ENCODE measurements at places on chromosomes 2 and 18.

DNA sequence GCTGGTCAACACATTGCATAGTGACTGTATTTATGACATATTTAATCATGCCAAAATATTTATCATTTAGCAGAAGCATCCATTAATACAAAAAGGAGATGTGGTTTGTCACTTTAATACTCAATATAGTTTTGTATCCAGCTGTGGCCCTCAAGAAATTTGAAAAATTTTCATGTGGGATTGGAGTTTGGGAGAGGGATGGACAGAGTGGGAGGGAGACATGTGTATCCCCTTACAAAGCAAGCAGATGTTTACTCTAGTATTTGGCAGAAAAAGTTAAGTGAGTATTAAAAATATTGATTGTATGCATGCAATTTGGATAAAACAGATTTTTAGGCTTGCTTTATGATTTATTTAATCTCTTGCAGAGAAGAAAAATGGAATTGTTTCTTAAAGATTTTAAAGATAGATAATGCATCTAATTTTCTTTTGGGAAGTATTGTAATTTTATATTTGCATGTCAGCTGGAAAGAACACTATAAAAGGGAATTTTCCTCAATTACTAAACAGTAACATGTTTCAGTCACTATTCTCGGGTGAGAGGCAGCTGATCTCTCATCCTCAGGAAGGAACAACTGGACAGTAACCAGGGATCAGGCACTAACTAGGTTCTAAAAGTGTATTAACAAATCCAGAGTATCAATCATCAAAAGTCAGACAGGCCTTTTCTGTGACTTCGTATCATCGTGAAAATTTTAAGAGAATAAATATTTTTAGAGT lies 1184.7 kb upstream of the NXPH2 start:
- no peak for DNase-seq

DNA sequence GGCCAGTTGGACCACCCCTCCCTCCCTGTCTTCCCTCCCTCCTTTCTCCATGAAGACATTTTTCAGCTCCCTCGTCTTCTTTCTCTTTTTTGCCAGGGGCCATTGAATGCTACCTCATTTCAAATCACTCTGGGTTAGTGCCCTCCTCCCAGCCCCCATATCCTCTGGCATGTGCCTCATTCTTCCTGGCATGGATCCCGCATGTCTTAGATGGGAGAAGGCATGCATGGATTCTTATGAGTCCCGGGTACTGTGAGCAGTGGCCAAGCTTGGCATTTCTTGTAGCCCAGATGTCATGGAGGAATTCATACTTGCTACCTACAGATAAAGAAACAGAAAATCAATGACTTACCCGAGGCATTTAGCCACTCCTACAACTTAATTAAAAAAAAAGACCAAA lies 9.0 kb upstream of the HAAO start:
- DNase-seq: no peak

DNA sequence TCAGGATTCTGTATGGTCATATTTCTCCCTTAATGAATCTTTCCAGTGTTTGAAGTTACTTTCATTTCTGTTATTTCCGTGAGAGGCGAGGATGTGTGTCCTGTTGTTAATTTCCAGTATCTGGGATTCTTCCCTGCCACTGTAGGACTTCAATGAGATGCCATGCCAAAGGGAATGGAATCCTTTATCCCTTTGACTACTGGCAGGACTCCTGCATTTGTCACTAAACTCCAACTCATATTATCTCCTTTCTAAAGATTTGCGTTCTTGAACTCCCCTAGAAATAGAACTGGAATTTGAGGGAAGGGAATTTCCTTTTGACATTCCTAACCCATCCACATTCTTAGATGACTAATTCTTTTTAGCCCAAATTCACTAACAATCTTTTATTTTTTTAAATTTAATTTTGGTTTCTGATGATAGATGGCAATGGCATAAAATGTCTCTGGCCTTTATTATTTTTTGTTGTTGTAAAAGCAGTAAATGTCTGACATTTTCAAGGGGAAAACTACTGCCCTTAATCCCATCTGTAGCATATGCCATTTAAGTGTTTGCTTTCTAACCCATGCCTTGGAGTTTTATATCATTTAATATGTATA lies 87.8 kb upstream of the EML6 start:
- DNase-seq: no peak

DNA sequence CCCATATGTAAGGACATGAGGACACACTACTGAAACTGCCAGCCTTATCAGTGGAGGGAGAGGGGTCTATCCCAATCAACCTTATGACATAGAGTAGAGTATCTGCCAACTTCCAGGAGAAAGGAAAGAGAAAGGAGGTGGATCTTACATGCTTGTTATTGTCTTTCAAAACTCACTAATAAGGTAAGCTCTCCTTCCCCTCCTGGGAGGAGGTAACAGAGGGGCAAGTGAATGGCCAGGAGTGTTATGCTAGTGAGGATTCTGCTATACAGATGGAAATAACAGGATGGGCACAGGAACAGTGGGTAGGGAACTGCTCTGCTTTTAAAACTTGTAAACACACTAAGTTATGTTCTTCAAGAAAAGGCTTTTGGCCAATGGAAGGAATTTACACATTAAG lies 1020.1 kb downstream of the TDRD15 start:
- DNase-seq: no peak

DNA sequence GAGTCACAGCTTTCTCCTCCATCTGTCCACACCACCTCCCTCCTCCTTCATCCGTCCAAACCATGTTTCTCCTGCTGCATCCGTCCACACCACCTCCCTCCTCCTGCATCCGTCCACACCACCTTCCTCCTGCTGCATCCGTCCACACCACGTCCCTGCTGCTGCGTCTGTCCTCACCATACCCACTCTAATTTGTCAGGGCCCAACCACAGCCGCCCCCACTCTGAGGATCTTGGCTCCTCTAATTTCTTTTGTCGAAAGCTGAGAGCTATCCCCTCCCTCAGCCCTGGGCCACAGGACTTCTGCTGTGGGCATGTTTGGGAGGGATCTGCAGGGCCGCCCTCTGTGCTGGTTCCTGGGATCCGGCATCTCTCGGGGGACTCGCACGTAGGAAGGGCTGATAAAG lies 67.4 kb downstream of the TPO start:
- DNase-seq: no peak

DNA sequence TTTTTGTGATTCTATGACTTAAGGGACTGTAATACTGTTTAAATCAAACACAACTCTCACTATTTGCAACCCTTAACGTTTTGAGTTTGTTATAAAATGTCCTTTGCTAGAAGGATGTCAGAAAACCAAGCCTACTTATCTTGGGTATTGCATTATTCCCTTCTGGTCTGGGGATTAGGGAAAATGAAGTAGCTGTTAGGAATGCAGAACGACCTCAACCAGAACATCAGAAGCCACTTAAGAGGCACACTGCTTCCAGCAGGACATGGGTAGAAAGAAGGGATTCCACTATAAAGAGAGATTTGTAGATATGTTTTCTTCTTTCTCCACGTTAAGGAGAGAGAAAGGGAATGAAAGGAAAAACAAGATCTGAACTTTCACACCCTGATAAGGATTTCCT lies 101.2 kb downstream of the SETBP1 start:
- DNase-seq: no peak

- DNase-seq: no peak
Measured at GRCh38 chr2:240074545-240074944, 21.2 kb upstream of the OR6B3 start.

GRCh38 chr2:226078666-226079065 lies 679.2 kb downstream of the NYAP2 start:
- no peak for DNase-seq

GRCh38 chr2:157894694-157895435 lies 18.7 kb upstream of the ACVR1 start:
- no peak for DNase-seq

DNA sequence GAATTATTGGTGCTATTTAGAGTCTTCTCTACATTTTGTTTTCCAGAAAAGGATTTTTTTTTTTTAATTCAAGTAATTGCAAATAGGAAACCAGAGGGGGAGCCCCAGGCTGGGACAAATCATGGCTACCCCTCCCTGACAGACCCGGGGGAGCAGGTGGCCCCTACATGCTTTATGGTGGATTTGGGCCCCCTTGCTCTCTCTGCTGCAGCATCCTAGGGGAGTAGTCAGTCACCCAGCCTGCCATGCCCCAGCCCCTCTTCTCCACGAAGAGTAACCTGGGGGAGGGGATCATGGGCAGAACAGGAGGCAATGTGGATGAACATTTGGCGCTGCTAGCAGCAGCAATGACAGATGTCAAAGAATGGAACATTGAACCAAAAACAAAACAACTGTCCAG lies 4.6 kb downstream of the C2orf81 start:
- DNase-seq: no peak

DNA sequence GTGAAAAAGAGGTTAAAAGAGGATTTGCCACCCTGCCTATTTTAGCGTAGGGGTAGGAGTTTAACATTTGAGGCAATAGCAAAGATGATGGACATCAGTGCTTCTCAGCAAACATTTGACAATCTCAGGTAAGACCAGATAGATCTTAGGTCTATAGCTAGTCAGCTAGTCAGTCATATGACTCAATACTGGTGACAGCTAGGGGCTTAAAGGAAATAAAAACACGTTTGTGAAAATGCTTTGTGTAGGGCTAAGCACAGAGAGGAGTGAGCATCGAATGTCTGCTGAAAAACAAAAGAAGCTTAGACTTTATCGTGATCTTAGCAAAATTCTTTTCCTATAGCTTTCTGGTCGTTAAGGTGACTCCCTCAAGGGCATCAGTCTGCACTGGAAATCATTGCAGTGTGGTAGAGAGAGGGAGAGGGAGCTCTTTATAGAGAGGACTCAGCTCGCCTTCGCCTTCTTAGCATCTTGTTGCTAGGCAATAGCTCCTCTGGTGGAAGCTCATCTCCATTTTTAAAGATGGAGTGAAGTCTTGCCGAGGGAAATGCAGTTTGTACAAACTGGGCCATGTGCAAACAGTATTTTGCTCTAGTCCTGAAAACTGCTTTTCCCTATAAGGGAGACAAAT lies 62.8 kb upstream of the SLC38A11 start:
- DNase-seq: peak; percentile 30

DNA sequence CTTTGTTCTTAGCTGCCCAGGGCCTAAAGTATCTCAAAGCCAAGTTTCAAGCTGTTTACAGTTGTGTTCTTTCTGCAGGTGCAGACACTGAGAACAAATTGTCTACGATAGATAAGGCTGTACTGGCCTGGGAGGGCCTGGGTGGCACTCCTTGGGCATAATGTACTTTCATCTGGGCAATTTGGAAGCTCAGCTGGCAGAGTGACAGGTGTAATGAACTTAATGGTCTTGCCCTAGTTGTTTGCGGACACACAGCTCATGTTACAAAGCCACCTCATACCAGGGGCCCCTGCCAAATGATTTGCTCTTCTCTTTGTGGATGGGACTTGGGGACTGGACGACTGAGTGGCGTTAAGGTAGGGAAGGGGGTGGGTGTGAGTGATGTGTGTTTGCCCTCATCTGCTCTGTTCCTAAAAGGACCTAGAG lies 4.3 kb downstream of the LDLRAD4 start:
- peak; percentile 45 for DNase-seq

DNA sequence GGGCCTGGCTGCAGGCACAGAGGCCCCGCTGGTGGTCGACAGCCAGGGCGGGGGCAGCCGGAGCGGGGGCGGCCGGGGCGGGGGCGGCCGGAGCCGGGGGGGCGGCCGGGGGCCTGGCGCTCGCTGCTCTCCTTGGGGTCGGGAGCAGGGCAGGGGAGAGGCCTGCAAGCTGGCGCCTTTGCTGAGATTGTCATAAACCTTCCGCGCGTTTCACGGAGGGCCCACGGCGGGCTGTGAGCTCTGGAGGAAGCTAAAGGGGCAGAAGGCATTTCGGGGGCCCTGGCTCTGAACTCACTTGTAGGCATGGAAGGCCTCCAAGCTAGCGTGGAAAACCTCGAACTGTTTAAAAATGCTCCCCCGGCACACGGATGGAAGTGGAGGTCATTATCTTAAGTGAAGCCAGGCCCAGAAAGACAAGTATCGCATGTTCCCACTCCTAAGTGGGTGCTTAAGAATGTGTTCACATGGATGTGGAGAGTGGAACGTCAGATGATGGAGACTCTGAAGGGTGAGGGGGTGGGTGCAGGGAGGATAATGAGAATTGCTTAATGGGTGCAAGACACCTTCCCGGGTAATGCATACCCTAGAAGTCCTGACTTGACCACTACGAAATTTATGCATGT lies 629 bp downstream of the PRELID3A start:
- DNase-seq: no peak

- no peak for DNase-seq
Measured at GRCh38 chr2:161103451-161103831, 56.8 kb upstream of the TANK start.

GRCh38 chr2:17311771-17312511 lies 206.3 kb downstream of the RAD51AP2 start:
- no peak for DNase-seq

- no peak for DNase-seq
Measured at GRCh38 chr2:189685540-189686229, 11.2 kb downstream of the ANKAR start.

GRCh38 chr2:63980794-63981193 lies 38.4 kb downstream of the VPS54 start:
- no peak for DNase-seq

GRCh38 chr2:148967578-148967977 lies 70.9 kb upstream of the LYPD6B start:
- no peak for DNase-seq

DNA sequence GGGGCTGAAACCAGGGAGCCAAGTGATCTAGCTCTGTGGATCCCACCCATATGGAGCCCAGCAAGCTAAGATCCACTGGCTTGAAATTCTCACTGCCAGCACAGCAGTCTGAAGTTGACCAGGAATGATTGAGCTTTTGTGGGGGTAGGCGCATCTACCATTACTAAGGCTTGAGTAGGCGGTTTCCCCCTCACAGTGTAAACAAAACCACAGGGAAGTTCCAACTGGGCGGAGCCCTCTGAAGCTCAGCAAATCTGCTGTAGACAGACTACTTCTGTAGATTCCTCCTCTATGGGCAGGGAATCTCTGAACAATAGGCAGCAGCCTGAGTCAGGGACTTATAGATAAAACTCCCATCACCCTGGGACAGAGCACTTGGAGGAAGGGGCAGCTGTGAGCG lies 96.7 kb downstream of the CCDC148 start:
- DNase-seq: no peak

DNA sequence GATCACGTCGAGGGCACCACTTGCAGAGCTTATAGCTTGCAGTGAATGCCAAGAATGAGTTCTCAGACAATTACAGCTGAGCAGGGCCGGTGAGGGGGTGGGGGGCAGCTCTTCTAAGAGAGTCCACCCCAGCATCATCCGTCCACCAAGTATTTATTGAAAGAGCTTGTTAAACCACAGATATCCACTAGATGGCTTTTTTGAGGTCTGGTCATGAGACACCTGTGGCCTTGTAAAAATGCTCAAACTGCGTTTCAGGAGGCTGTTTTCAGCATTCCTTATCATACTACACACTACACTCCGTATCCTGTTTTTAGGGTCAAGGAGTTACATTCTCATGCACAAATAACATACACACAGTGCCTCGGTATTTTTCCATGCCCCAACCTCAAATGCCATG lies 51.5 kb downstream of the DNAJC10 start:
- DNase-seq: no peak

DNA sequence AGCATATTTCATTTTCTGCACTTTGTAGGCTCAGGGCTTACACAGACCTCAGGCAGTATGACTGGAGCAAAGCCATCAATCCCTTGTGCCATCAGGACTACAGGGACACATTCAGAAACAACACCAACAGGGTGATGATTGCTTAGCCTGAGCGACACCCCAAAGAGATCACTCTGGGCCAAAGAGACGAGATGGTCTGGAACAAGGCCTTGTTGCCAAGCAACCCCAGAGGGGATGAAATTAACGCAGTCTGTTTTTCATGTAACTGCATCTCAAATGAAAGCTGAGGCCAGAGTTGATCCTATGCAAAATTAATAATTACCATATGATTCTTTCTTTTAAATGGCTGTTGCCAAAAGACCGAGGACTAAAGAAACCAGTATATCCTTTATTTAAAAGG lies 20.2 kb upstream of the B3GNT2 start:
- no peak for DNase-seq
